Activated CD4-positive, alpha-beta T cell treated with anti-CD3 and anti-CD28 coated beads for 4 hours (primary cell): ENCODE measurements at places on chromosomes 1 and 21.

- DNase-seq = no peak
These were observed 47.1 kb downstream of the COL6A1 start for GRCh38 chr21:46028573-46029091.

- DNase-seq = no peak
These were observed 30.4 kb downstream of the ATP2B4 start for GRCh38 chr1:203656796-203657747.

DNA sequence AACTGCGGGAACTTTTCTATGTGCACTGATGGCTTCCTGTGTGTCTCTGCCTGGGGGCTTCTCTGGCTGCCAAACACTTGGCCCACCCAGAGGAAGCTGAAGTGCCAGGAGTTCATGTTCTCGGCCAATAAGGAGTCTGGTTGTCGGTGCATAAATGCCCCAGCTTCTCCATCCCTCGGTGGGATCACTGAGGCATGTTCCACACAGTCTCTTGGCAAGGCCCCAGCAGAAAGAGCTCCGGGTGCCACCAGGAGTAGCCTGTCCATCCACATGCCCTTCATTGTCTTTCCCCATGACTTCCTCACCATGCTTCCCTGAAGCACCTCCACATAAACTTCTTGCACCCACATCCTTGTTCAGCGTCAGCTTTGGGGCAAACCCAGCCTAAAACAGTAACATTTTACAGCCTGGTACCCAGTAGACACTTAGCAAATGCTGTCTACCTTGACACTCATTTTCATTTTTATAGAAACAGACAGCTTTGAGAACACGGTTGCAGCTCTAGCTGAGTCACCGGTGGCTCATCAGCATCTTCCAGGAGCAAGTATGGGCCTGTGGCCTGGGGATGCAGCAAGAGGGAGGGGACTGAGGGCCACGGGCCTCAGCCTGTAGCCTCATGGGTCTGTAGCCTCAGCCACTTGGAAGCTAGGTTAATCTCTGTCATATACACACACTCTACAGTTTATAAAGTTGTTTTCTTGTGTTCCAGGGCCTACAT is 14.8 kb upstream of the CDCP2 start:
- DNase-seq = no peak

GRCh38 chr21:39631842-39632562 is 19.3 kb downstream of the B3GALT5 start:
- no peak for DNase-seq

DNA sequence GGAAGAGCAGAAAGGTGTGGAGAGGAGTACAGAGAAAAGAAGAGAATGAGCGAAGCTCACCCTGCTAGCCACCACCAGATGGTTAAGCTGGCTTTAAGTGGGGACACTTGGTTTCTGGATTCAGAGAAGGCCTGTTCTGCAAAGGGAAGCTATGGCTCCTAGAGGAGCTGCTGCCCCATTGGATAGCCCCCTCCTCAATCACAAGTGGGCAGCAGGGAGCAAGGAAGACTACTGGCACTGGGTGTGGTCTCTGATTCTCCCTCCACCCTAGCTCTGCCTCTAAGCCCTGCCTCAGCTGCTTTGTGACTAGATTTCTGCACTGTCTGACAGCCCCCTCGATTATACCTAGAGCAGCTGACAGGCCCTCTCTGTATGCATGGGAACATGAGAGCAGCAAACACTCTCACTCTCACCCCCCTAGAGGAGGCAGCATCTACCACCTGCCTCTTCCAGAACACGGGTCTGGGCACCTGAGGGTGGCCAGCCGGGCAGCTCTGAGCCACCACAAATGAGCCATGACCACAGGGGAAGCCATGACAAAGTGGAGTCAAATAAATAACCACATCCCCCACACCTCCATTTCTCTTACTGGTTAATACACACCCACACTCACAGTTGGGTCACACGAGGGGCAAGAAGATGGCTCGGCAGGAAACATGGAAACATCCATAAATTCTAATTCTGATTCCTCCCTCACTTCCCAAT is 13.6 kb downstream of the PLEKHA6 start:
- DNase-seq = no peak
